CD4-positive, alpha-beta T cell treated with Interferon alpha-2 for 1 hour (primary cell): ENCODE measurements at places on chromosomes 11 and 22.

DNA sequence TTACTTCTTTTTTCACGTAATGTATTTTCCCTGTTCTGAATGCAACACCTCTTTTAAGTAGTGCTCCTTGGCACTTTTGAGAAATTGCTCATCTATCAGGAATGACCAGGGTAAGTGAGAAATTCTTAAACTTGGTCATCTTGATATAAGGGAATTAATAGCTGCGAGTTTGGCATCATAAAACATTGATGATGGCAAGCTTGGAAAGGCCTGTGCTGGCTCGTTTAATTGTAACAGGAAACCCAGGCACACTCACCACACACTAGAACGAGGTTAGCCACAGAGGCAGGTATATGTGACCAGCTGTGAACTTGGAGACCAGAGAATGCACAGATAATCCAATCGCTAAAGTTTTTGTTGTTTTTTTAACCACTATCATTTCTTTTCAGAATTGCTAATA lies 24.3 kb downstream of the FAM118A start:
- DNase-seq = no peak

GRCh38 chr11:123235656-123236261 lies 40.7 kb upstream of the CLMP start:
- no peak for DNase-seq

DNA sequence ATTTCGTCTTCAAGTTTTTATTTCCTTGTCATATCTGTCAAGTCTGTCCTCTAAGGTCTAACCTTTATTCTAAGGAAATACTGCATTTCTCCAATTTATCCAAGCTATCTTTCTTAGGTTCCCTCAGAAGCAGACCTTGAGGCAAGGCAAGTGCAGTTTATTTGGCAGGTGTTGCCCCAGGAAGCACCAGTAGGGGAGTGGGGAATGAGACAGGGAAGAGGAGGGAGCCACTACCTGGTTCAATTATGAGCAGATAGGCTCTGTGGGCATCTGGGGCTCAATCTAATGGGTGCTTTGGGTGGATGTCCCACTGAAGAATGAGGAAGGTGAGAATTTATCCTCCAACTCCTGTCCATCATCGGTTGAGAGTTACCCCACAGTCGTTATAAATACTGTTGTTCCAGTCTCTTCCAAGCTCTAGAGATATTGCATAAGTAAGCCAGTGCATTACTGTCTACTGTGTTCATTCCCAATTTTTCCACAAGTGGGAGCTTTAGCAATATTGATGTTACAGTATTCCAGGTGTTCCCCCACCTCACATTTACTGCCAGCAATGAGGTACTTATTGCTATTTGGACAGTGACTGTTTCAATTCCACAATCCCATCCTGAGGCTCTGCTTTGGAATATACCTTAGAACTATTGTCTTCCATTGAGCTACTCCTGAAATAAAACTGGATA lies 154.9 kb upstream of the CEP126 start:
- DNase-seq = no peak

DNA sequence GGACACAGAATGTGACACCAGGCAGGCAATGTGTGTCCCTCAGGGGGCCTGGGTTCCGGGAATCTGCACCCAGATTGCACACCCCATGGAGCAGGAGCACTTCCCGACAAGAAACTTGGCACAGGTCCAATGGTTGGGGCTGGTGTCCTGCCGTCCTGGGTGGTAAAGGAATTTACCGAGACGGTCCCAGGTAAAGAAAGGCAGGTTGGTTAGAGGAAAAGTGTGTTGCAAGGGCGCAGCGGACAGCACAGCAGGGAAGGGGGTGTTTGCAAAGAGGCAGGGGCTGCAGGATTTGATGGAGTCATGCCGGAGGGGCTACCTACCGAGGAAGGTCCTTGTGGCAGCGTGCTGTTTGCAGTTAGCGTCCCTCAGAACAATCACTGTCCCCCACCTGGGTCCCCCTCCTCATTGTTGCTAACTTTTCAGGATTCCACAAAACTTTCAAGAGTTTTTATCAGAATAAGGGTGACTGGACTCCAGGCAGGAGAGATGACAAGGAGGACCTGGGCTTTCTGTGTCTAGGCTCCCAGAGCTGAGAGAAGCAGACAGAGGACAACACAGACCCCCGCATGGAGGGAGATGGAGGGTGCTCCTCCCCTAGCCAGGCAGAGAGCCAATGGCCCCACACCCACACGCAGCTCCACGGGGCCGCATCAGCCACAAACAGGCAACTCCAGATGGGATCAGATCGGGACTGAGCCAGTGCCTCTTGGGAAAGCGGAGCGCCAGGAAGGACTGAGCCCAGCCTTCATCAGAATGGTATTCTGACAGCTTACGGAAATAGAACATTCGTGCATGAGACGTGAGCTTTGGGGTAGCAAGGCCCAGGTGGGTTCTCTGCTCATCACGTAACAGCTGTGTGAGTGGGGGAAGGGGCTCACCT lies 1423.9 kb downstream of the BRD1 start:
- DNase-seq = no peak

DNA sequence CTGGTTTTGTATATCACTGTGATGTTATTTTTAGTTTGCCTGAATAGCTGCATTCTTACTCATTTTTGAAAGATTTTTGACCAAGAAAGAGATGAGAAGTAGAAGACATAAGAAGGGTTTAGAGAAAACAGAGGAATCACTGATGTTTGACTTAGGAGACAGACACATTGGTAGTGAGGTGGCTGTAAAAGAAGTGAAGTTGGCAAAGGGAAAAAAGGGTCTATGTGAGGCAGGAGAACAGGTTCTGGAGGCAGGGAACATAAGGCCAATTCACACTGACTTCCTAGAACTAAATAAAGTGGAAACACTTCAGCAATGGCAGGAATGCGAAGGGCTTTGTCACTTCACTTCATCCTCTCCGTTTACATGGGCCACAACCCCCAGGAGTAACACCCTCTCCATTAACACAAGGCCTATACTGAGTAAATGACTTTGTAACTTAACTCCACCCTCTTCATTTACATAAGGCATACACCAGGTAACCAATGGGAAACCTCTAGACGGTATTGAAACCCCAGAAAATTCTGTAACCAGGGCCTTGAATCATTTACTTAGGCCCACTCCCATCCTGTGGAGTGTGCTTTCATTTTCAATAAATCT lies 36.5 kb downstream of the CTSC start:
- peak; percentile 50 for DNase-seq

DNA sequence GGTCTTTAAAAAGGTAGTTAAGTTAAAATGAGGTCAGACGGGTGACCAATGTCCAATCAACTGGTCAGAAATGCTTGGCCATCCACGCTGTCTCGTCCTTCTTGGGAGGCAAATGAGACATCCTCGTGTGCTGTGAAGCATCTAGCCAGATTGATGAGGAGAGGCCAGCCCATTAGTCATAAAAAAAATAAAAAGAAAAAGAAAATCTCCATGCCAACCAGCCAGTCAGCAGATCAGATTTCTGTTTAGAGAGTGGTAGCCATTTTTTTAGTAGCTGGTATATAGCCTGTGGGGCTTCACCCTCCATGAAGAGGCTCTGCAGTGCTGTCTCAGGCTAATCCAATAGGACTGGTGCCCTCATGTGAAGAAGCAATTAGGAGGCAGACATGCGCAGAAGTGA lies 343.1 kb upstream of the SYN3 start:
- no peak for DNase-seq

DNA sequence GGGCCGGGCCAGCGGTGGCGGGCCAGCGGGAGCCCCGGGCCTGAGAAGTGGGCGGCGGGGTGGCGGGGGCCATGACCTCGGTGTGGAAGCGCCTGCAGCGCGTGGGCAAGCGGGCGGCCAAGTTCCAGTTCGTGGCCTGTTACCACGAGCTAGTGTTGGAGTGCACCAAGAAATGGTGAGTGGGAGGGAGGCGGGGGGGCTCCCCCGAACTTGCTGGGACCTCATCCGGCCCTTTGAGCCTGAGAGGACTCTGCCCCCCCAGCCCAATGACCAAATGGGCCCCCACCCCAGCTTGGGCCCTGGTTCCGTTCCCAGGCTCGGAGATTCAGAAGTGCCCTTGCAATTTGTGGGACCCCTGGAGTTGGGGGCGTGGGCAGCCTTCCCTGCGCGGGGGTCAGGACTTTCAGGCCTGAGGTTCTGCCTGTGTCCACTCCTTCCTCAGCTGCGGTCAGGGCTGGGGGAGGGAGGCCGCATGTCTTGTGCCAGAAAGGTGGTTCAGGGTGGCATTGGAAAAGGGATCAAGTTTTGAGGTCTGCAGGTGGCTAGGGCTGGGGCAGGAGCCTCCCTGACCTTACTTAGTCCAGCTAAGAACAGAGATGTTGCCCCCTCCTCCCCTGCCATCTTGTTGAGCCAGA lies 496 bp downstream of the EHBP1L1 start:
- DNase-seq = no peak
